ENCODE measurements at places on chromosomes 7 and 10. TPM values are rescaled to one million over a fixed set of nuclear protein-coding genes. Genes with fewer than 3 reads are reported as not detected.

OR6V1 gene
- not detected for polyA plus RNA-seq

BMPR1A gene
- 2.5 TPM for polyA plus RNA-seq

SDHAF3 gene
- polyA plus RNA-seq, result 5.5 TPM

GRIFIN gene
- polyA plus RNA-seq, result not detected

BUB3 gene
- 18.9 TPM for polyA plus RNA-seq

P4HA1 gene
- polyA plus RNA-seq, result 5.1 TPM

TMEM213 gene
- not detected for polyA plus RNA-seq

EEPD1 gene
- 14.5 TPM for polyA plus RNA-seq

TEX47 gene
- not detected for polyA plus RNA-seq

PGAM2 gene
- polyA plus RNA-seq, result 2.1 TPM

GIMAP5 gene
- 5.2 TPM for polyA plus RNA-seq

AKR1B15 gene
- polyA plus RNA-seq, result 0.86 TPM

CFAP69 gene
- 1.4 TPM for polyA plus RNA-seq

BMPER gene
- 0.06 TPM for polyA plus RNA-seq

ZNF138 gene
- polyA plus RNA-seq, result 6.9 TPM

SMARCD3 gene
- 8.3 TPM for polyA plus RNA-seq

SYNPO2L gene
- 1.9 TPM for polyA plus RNA-seq

ASIC3 gene
- polyA plus RNA-seq, result 4.2 TPM

KAZALD1 gene
- 1.4 TPM for polyA plus RNA-seq

STEAP2 gene
- 2.6 TPM for polyA plus RNA-seq

SLC37A3 gene
- polyA plus RNA-seq, result 11.7 TPM

CDHR1 gene
- 16.1 TPM for polyA plus RNA-seq

Data from esophagus (tissue), 2 donors.